Vagina (tissue), 2 donors: ENCODE measurements at places on chromosomes 2 and 18. TPM values are rescaled to one million over a fixed set of nuclear protein-coding genes. Genes with fewer than 3 reads are reported as not detected.

GRCh38 chr2:219736209-219736608 lies 108.8 kb downstream of the SLC4A3 start:
- no peaks in the 10 kb centered on the region for H3K4me1 ChIP-seq
- no peak for DNase-seq
- no peak overlapping the region for H3K4me3 ChIP-seq
- no peaks in the 10 kb centered on the region for H3K36me3 ChIP-seq
- H3K27me3 ChIP-seq: no peaks in the 10 kb centered on the region

DNA sequence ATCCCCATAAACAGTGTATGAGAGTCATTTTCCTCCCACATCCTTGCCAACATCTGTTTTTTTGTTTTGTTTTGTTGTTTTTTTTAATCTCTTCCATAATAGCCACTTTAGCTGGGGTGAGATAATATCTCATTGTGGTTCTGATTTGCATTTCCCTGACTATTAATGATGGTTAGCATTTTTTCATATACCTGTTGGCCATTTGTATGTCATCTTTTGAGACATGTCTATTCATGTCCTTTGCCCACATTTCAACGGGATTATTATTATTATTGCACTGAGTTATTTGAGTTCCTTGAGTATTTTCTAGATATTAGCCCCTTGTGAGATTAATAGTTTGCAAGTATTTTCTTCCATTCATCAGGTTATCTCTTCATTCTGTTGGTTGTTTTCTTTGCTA lies 223.3 kb downstream of the LPIN1 start:
- no peaks in the 10 kb centered on the region for H3K36me3 ChIP-seq
- no peak for DNase-seq
- H3K4me3 ChIP-seq: no peak overlapping the region
- H3K27ac ChIP-seq: no peak overlapping the region

DNA sequence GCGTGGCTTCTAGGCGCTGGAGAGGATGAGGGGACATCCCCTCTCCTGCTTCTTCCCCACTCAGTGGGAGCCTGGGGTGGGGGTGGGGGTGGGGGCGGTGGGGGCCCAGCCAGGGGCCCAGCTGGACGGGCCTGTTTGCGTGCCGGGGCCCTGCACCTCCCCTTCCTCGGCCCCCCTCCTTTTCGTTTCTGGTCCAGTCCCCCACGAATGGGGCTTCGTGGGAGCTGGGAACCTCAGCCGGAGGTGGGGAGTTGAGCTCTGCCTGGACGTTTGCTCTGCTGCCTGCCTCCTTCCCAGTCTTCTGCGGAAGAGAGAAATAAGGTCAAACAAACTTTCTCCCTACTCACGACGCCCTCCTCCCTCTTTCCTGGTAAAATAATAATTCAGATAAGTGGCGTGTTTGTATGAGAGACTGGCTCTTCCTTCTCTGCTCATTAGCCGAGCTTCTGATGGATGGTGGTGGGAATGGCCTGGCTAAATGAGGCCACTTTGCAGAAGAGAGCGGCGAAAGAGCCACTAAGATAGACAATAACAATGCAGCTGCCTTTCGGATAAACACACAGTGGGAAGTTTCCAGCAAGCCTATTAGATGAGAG lies 782 bp downstream of the MTA3 start:
- H3K27ac ChIP-seq: peak overlapping the region; percentile 94
- H3K27me3 ChIP-seq: no peaks in the 10 kb centered on the region
- DNase-seq: no peak
- H3K36me3 ChIP-seq: no peaks in the 10 kb centered on the region
- peaks cover 39% of the 10 kb centered on the region for H3K4me1 ChIP-seq
- H3K4me3 ChIP-seq: peak overlapping the region; percentile 70

GRCh38 chr2:48345176-48345575 lies 184.8 kb upstream of the STON1 start:
- peaks cover 8% of the 10 kb centered on the region for H3K36me3 ChIP-seq
- peaks cover 26% of the 10 kb centered on the region for H3K4me1 ChIP-seq
- H3K4me3 ChIP-seq: no peak overlapping the region
- DNase-seq: no peak
- no peak overlapping the region for H3K27ac ChIP-seq
- H3K27me3 ChIP-seq: no peaks in the 10 kb centered on the region

Gene LOXHD1
- total RNA-seq: not detected

- H3K36me3 ChIP-seq: no peaks in the 10 kb centered on the region
- no peak overlapping the region for H3K27ac ChIP-seq
- no peaks in the 10 kb centered on the region for H3K27me3 ChIP-seq
- H3K4me1 ChIP-seq: peaks cover 15% of the 10 kb centered on the region
- no peak overlapping the region for H3K4me3 ChIP-seq
Measured at GRCh38 chr2:240383871-240384700, 51.4 kb upstream of the GPC1 start.

- H3K4me1 ChIP-seq: no peaks in the 10 kb centered on the region
- H3K27ac ChIP-seq: no peak overlapping the region
- H3K4me3 ChIP-seq: no peak overlapping the region
- H3K36me3 ChIP-seq: peaks cover 21% of the 10 kb centered on the region
Measured at GRCh38 chr2:237529452-237530402, 36.6 kb upstream of the PRLH start.

- DNase-seq: no peak
- peaks cover 14% of the 10 kb centered on the region for H3K4me1 ChIP-seq
- no peak overlapping the region for H3K27ac ChIP-seq
- H3K36me3 ChIP-seq: no peaks in the 10 kb centered on the region
- H3K27me3 ChIP-seq: no peaks in the 10 kb centered on the region
- no peak overlapping the region for H3K4me3 ChIP-seq
Measured at GRCh38 chr2:24365826-24366225, 5.5 kb upstream of the ITSN2 start.

DNA sequence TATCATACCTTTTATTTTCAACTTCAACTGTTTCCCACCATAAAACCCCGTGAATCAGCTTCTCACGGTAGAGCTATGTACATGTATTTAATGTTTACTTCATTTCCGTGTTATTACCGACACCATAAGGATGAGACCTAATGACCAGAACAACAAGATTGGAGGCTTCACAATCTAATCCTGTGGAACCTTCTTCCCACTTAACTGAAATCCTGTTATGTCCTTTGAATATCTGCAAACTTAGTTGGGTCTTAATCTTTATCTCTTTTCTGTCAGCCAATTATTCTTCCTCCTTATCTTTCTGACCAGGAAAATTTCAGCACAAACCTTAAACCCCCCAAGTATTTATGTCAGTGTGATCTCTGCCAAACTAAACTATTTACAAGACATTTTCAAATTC lies 214.4 kb downstream of the TMX3 start:
- no peaks in the 10 kb centered on the region for H3K36me3 ChIP-seq
- H3K27ac ChIP-seq: no peak overlapping the region
- no peaks in the 10 kb centered on the region for H3K4me1 ChIP-seq

DNA sequence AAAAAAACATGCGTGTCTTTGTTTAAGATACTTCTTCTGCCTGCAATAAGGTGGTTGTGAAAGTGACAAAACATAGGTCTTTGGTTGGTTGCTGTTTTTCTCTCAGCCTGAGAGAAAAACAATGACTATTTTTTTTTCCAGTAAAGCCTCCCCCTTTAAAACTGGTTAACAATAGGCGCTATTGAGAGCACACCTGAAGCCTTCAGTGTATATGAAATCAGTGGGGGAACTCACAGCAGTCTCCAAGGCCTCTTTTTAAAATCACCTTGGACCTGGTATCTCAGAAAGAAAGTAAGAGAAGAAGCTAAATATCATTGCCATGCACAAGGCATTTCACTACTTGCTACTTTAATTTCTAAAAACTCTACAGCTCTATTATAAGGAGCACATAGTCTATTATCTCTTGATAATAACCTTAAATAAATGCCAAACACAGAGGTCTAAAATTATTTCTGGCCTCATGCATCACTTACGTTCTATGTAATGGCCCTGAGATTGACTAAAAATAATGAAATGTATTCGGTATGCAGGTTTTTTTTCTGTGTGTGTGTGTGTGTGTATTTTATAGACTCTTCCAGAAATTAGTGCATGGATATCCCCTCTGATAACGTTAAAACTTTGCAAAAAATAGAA lies 544.4 kb downstream of the TDRD15 start:
- H3K4me3 ChIP-seq: no peak overlapping the region
- no peaks in the 10 kb centered on the region for H3K4me1 ChIP-seq
- H3K36me3 ChIP-seq: no peaks in the 10 kb centered on the region
- H3K27me3 ChIP-seq: no peaks in the 10 kb centered on the region

GRCh38 chr2:28639836-28640235 lies 111.8 kb upstream of the PPP1CB start:
- no peaks in the 10 kb centered on the region for H3K27me3 ChIP-seq
- no peak overlapping the region for H3K4me3 ChIP-seq
- no peak for DNase-seq
- peaks cover 48% of the 10 kb centered on the region for H3K4me1 ChIP-seq
- no peak overlapping the region for H3K27ac ChIP-seq

GRCh38 chr2:210752532-210752931 lies 196.1 kb downstream of the CPS1 start:
- H3K36me3 ChIP-seq: no peaks in the 10 kb centered on the region
- DNase-seq: no peak
- H3K27ac ChIP-seq: no peak overlapping the region

Gene VIT
- total RNA-seq: 56.5 TPM

DNA sequence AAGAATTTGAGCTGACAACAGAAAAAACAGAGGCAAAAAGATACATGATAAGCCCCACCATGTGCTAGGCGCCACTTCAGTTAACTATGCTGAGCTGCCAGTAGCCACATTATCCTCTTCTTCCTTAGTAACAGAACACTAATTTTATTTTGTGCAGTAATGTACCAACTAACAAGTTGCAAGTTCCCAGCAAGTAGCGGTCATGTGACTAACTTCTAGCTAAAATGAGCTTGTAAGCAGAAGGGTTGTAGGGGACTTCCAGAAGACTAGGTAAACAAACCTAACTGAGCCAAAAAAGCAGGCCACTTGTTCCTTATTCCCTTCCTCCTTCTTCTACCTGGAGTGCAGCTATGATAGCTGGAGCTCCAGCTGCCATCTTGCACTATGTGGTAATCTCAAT lies 75.5 kb downstream of the DTNB start:
- no peaks in the 10 kb centered on the region for H3K4me1 ChIP-seq
- H3K36me3 ChIP-seq: no peaks in the 10 kb centered on the region
- no peak overlapping the region for H3K27ac ChIP-seq

DNA sequence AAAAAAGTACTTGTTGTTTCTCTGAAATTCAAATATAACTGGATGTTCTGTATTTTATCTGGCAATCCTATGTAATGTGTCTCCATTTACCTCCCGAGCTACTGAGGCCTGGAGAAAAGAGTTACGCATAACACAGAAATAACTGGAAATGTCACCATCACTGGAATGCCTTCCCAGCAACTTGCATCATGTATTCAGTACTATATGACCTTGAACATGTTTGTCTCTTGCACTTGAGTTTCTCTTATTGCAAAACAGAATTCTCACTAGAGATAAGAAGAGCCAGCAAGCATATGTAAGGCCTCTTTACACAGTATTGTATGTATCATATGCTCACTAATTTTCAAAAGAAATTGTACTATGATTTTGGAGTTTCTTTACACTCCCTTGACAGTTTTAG lies 99.6 kb upstream of the CTAGE1 start:
- H3K36me3 ChIP-seq: no peaks in the 10 kb centered on the region
- no peak for DNase-seq
- H3K27me3 ChIP-seq: no peaks in the 10 kb centered on the region
- no peaks in the 10 kb centered on the region for H3K4me1 ChIP-seq

GRCh38 chr2:30362468-30363081 lies 84.5 kb upstream of the LCLAT1 start:
- H3K27ac ChIP-seq: peak overlapping the region; percentile 41
- H3K36me3 ChIP-seq: no peaks in the 10 kb centered on the region
- H3K4me1 ChIP-seq: peaks cover 37% of the 10 kb centered on the region
- DNase-seq: no peak
- H3K27me3 ChIP-seq: no peaks in the 10 kb centered on the region
- H3K4me3 ChIP-seq: no peak overlapping the region

DNA sequence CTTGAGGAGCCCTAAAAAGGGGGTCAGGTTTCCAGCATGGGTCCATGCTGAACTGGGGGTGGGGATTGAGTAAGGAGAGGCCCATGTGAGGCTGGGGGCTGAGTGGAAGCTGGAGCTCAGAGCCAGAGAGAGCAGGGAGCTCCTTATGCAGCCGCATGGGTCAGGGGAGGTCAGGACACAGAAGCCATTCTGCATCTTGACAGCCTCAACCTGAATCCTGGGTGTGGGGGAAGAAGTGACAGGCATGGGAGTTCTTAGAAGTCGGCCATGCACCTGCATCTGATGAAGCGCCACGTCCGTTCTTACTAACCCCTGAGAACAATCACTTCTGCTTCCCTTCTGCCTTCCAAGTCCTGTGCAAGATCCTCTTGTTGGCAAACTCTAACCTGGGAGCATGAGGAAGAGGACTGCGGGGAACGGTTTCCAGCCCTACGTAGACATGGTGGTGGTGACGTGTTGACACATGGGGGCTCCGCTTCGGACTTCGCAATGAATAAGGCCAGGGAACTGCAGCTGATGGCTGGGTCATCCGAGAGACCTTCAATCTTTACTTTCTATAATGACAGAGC lies 22.3 kb downstream of the GNLY start:
- no peaks in the 10 kb centered on the region for H3K36me3 ChIP-seq
- peaks cover 8% of the 10 kb centered on the region for H3K4me1 ChIP-seq
- H3K4me3 ChIP-seq: no peak overlapping the region
- H3K27ac ChIP-seq: no peak overlapping the region
- no peaks in the 10 kb centered on the region for H3K27me3 ChIP-seq

- H3K36me3 ChIP-seq: no peaks in the 10 kb centered on the region
- H3K4me1 ChIP-seq: no peaks in the 10 kb centered on the region
- no peak overlapping the region for H3K4me3 ChIP-seq
- H3K27me3 ChIP-seq: no peaks in the 10 kb centered on the region
- peak overlapping the region; percentile 48 for H3K27ac ChIP-seq
Measured at GRCh38 chr2:157441072-157441454, 2.8 kb downstream of the CYTIP start.

Gene RNF152
- 45.7 TPM for total RNA-seq

DNA sequence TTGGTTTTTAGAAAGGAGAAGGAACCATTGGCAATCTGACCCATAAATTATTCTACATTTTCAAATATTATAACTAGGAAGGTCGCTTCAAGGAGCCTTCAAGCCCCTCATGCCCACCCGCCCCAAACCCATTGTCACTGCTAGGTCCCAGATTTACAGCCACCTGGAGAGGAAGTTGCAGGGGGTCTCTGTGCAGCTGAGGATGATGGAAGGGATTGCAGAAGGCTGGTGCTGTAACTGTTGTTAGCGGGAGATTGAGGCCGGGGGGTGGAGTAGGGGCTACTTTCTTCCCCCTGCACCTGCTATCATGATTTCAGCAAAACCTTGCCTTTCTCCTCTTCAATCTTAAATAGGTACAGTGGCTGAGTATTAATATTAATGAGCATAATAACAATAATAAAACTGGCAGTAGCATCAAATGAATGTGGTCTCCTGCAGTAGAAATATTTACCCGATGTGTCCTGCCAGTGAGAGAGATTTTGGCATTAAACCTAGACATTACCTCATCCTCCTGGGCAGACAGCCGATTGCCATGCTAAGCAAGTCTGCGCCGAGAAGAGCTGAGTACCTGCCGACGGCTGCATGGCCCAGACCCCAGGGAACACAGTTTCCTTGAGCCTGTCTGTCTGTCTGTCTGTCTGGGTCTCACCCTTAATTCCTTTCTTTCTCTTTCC lies 225.4 kb downstream of the FAM210A start:
- H3K4me3 ChIP-seq: peak overlapping the region; percentile 10
- H3K4me1 ChIP-seq: peaks cover 31% of the 10 kb centered on the region
- no peaks in the 10 kb centered on the region for H3K36me3 ChIP-seq
- no peaks in the 10 kb centered on the region for H3K27me3 ChIP-seq

Gene CD28
- total RNA-seq: 2.7 TPM

GRCh38 chr2:171566057-171566456 lies 43.8 kb downstream of the CYBRD1 start:
- no peaks in the 10 kb centered on the region for H3K27me3 ChIP-seq
- no peak overlapping the region for H3K27ac ChIP-seq
- no peaks in the 10 kb centered on the region for H3K36me3 ChIP-seq
- DNase-seq: no peak
